ENCODE measurements at places on chromosomes 7 and 10.

DNA sequence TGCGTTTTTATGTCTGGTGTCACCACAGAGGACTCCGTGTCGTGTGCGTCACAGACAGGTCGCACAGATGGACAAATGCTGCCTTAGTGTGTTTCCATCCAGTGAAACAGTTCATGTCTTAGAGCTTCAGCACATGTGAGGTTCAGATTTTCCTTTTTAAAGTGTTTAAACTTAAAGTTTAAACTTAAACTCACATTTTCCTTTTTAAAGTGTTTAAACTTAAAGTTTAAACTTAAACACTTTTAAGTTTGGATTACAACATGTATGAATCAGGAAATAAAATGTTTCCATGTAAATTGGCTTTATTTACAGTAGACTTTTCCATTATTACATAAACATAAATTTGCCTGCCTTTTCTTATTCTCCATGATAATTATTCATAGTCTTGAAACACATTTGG is 67.3 kb downstream of the INSYN2A start:
- DNase-seq, result no peak

GRCh38 chr7:4861673-4862072 is at the start of gene PAPOLB:
Gene PAPOLB (minus strand): TSS chr7:4862030. CDS start chr7:4861810, 220 bp downstream.
- DNase-seq, result no peak

- DNase-seq, result no peak
Observed at GRCh38 chr10:96648297-96648696, 61.5 kb upstream of the TM9SF3 start.

DNA sequence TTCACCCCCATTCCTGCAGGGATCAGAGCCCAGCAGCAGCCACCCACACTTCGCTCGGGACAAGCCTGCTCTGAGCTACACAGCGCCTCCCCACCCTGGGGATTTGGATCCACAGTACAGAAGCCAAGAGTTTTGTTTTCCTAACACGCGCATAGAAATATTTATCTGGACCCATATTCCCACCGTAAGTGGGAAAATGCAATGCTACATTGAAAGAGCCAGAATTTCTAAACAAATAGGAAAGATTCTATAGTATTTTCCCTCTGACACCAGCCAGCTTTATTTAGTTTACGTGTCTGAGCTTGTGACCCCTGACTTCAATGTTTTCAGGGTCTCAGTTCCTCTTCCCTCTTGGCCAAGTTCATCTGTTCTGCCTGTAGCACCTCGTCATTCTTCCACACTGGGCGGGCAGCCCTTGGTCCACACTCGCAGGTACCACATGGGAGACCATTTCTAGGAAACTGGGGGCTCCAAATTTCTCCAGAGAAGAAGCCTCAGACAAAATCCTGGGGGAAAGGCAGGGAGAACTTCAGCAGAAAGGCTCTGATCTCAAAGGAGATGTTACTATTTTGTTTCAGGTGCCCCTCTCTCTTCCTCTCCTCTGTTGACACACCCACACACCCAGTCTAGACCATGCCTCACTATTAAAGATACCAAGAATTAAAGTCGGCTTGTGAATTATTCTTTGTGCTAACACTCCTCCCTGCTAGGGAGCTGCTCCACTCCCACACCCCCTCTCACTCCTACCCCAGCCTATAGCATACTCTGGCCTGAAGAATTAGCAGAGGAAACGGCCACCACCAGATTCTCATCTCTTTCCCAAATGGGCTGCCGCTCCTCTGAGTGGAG is 116.0 kb upstream of the PCGF5 start:
- no peak for DNase-seq

- no peak for DNase-seq
Observed at GRCh38 chr7:116630357-116630756, 41.6 kb upstream of the MET start.

GRCh38 chr10:89639326-89639725 is 5.7 kb downstream of the PANK1 start:
- no peak for DNase-seq

- DNase-seq, result no peak
Observed at GRCh38 chr7:72503644-72504043, 91.5 kb upstream of the CALN1 start.

DNA sequence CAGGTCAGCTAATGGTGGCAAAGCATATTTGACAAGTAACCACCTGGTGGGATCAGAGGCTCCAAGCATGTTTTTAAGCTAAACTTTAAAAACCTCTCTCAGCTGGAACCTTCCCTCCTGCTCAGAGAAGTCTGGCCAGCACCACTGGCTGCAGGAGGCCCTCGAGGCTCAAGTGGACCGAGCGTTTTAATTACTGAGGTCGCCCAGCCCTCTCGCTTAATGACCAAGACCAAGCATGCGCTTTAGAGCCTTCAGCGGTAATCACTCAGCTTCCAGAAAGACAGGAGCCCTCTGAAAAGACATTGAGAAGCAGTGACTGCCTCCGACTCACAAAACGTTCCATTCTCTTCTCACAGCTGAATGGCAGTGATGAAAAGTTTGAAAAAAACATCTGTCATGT is 383.4 kb upstream of the ADARB2 start:
- DNase-seq, result no peak

DNA sequence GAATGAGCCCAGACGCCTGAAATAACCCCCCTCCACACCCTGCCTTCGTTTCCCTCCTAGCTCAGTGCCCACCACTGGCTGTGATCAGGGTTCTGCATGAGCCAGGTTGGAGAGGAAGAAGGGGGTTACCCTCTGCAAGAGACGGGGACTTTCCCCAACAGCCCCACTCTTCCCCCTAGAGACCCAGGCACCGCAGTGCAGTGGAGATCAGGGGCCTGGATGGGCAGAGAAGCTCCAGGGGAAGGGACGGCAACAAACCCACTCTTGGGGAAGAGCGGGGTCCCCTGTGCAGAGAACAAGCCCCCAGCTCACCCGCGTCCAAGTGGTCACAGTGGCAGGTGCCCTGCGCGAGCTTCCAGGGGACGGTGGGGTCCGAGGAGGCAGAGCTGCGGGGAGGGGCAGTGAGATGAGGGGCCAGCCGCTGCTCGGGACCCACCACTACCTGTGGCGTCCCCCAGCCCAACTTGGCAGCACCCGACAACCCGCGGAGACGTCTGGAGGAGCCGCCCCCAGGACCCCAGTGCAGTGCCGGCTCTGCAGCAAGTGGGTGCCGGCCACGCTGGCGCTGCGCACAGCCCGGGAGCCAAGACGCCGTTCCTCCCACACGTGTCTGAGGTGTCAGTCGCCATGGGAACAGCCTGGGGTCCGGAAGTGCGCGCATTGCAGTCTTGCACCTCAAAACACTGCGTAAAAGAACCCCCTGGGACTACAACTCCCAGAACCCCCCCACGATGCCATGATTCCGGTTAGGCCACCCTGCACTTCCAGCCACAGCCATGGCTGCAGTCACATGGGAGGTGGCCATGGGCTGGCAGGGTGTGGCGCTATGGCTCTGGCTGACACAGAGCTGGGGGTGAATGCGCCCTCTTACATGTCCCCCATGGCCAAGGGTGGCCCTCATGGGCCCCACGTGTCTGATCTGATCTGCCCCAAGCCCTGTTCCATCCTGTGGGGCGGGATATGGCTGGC is 45.8 kb upstream of the WIPI2 start:
- DNase-seq, result no peak

DNA sequence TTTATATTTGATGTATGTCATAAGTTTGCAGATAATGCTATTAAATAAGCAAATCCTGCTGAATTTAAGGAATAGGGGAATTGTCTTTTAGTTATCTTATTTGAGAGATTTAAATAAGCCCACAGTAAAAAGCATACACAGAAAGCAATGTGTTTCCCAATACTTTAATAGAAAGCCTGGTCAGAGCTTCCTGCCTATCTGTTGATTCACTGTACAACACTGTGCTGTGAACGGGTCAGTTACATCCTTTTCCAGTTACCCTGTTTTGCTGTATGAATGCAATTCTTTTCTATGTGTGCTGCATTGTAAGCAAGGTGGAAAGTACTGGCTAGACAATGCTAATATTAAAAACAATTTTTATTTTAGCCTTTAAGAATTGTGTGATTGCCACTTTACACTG is 81.2 kb downstream of the ANKRD7 start:
- DNase-seq, result no peak

DNA sequence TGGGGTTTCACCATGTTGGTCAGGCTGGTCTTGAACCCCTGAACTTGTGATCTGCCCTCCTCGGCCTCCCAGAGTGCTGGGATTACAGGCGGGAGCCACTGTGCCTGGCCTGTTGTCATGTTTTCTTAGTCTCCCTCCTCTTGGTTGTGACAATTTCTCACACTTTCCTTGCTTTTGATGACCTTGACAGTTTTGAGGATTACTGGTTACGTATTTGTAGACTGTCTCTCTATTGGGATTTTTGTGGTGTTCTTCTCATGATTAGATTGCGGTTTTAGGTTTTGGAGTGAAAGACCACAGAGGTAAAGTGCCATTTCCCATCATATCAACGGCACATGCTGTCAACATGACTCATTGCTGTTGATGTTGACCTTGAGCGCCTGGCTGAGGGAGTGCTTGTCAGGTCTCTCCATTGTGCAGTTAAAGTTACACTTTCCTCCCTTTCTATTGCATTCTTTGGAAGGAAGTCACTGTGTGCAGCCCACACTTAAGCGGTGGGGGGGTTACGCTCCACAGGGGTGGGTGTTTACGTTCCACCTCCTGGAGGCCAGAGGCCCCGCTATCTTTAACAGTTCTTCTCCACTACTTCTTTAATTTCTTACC is 10.8 kb downstream of the NEURL1 start:
- peak; percentile 60 for DNase-seq

DNA sequence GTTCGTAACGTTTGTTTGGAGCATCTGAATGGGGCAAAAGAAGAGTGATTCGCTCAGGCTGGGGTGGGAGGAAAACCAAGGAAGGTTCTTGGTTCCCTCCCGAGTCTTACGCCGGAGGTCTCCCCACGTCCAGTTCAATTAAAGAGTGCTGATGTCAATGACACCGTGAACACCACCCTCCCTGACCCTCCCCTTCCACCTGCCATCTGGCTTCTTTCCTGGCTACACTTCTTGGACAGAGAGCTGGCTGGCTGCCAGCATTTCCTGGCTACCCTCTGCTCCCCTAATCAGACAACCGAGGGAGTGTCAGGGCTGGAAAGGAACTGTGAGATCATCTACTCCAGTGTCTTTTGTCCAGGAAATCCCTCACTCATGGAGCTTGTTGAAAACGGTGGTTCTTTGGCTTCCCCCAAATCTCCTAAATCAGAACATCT is 24.1 kb upstream of the FFAR4 start:
- no peak for DNase-seq

DNA sequence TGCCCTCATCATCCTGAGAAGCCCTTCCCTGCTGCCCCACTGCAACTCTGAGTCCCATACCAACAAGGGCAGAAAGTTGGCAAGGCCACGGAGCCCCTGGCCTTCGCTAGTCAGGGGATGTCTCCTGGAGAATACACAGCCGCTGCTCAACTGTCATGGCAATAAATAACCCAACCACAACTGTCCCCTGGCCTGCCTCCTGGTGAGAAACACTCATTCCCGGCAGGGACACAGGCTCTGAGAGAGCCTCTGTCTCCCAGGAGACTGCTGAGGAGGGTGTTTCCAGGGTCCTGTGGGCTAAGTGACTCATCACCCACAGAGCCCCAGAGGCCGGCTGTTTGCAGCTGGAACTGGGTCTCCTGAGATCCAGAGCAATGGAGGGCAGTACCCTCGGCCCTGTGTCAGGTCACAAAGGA is 354.1 kb downstream of the TNS3 start:
- no peak for DNase-seq

DNA sequence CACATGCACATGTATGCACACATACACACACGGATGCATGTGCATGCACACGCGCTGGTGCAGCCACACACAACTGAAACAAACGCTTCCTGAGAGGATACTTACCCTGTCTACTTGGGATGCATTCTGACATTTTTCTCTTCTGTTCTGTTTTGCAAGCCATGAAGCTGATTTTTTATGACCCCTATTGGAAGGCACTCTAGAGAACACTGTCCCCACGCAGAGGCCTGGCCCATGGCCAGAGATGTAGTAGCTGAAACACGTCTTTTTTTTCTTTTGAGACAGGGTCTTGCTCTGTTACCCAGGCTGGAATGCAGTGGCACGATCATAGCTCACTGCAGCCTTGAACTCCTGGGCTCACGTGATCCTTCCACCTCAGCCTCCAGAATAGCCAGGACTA is 47.9 kb downstream of the VWA2 start:
- no peak for DNase-seq

- no peak for DNase-seq
Observed at GRCh38 chr10:128072941-128073645, 53.1 kb downstream of the MKI67 start.

DNA sequence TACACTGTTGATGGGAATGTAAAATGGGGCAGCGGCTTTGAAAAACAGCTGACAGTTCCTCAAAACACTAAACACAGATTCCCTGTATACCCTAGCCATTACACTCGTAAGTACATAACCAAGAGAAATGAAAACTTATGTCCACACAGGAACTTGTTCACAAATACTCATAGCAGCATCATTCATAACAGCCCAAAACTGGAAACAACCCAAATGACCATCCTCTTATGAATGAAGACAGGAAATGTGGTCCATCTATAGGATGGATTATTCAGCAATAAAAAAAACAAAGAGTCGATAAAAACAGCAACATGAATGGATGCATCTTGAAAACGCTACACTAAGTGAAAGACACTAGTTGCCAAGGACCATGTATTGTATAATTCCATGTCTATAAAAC is 23.7 kb downstream of the NMT2 start:
- DNase-seq, result no peak

- no peak for DNase-seq
Observed at GRCh38 chr10:53597835-53598251, 825.3 kb upstream of the MBL2 start.

- DNase-seq, result no peak
Observed at GRCh38 chr10:17231788-17232187, 3.7 kb downstream of the VIM start.

- no peak for DNase-seq
Observed at GRCh38 chr10:36721871-36722270, 403.5 kb upstream of the ANKRD30A start.

DNA sequence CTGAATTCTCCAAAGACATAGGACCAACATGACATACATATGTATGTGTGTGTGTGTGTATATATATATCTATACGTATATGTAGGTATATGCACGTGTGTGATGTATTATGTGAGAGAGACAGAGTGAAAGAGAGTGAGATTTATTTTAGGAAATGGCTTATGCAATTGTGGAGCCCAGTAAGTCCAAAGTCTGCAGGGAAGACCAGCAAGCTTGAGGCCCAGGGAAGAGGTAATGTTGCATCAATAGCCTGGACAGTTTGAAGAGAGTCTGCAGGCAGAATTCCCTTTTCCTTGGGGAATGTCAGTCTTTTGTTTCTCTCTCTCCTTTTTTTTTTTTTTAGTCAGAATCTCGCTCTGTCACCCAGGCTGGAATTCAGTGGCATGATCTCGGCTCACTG is 33.0 kb upstream of the CARD11 start:
- DNase-seq, result no peak
